Activated naive CD4-positive, alpha-beta T cell (primary cell): ENCODE measurements at places on chromosomes 11 and 22.

- DNase-seq = no peak
Observed at GRCh38 chr22:45597460-45598192, 74.0 kb upstream of the ATXN10 start.

- DNase-seq = no peak
Observed at GRCh38 chr11:22730319-22730718, 63.9 kb downstream of the GAS2 start.

DNA sequence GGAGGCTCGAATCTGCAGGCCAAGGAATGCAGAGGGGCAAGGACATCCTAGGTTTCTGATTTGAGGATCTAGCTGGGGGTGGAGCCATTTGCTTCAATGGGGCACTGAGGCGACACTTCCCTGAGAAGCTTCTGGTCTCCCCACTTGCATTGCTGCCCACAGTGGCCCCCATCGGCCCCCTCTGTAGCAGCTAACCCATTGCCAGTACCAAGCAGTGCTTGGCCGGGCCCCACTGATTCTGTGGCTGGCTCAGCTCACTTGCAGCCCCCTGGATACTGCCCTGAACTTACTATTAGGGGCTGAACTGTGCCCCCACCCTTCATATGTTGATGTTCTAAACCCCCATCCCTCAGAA, 42.9 kb upstream of the SHISAL1 start:
- no peak for DNase-seq

DNA sequence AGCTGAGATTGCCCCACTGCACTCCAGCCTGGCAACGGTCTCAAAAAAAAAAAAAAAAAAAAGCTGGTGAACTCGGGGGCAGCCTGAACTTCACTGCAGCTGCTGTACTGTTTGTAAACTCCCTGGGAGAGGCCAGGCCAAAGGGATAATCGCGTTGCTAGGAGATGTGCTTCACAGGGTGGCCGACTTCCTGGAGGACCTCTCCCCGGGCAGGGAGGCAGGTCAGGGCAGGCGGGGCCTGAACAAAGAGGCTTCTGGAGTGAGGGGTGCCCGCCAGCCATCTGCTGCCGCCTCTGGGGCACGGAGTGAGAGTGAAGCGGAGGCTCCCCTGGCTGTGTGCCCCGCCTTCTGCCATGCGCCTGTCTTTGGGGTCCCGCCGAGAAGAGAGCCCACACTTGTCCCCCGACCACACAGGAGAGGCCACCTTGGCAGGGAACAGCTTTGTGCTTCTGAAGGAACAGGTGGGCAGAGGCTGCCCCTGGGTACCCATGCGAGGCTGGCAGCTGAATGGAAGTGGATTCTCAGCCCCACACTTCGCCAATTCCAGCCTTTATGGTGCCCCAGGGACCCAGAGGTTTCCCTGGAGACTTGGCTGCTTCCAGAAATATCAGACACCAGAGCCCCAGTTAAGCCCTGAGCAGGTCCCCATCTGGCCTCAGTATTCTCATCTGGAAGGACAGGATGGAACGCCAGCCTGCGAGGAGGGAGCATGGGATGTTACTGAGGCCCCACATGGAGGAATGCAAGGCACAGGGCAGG, 29.6 kb downstream of the TMEM184B start:
- DNase-seq = no peak

- no peak for DNase-seq
Observed at GRCh38 chr11:62394825-62395538, 23.9 kb upstream of the SCGB1A1 start.

- DNase-seq = no peak
Observed at GRCh38 chr11:118265954-118266353, 1.9 kb upstream of the MPZL2 start.

GRCh38 chr22:44486538-44486937, 11.5 kb downstream of the RTL6 start:
- DNase-seq = no peak

GRCh38 chr11:79201677-79202347, 239.0 kb downstream of the TENM4 start:
- DNase-seq = no peak

DNA sequence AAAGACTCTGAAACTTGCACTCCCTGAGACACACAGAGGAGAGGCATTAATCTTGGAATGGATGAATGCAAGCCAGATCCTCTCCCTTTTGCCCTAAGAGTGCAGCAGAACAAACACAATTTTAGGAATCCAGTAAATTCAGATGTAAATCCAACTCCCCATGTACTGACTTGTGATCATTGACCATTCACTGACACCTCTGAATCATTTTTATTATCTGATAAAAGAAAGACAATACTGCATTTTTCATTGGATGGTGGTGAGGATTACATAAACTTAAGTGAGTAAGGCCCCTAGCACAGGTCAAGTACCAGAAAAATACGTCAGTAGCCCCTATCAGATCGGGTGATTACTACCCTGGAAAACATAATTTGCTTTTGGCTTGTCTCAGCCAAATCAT, 782.9 kb upstream of the API5 start:
- DNase-seq = no peak

DNA sequence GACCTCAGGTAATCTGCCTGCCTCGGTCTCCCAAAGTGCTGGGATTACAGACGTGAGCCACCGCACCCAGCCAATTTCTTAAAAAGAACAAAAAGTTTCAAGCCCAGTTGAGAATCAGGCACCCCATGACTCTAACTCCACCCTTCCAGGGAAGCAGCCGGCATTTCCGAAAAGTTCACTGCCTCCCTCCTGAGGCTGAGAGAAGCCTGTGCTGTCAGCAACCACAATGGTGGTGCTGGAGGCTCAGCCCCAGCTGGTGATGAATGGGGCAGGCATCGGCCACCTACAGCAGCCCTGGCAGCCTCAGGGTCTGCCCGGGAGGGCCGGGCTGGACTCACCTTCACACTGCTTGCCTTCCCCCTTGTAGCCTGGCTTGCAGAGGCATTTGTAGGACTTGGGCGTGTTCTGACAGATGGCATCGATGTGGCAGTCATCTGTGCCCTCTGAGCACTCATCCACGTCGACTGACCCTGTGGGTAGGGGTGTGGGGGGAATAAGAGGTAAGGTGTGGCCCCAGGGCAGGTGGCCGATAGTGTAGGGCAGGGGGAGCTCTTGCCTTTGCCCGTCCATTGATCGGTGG, 4.3 kb downstream of the SCUBE1 start:
- DNase-seq = no peak

DNA sequence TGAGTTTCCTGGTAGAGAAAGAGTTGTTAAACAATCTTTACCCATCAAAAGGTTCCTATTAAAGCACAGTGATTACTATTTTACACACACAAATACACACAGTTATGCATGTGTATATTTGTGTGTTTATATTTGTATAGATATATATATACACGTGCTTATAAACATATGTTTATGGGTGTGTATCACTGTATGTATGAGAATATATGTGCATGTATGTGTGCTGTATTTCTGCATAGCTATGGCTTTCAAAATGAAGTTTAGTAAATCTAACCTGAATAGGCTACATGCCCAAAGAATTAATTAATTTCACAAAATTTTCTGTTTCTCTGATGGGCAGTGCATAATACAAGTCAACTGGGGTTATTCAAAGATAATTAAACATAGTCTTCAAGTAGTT, 723.1 kb upstream of the KIRREL3 start:
- no peak for DNase-seq

- no peak for DNase-seq
Observed at GRCh38 chr11:45930951-45931570, 8.6 kb downstream of the LARGE2 start.

DNA sequence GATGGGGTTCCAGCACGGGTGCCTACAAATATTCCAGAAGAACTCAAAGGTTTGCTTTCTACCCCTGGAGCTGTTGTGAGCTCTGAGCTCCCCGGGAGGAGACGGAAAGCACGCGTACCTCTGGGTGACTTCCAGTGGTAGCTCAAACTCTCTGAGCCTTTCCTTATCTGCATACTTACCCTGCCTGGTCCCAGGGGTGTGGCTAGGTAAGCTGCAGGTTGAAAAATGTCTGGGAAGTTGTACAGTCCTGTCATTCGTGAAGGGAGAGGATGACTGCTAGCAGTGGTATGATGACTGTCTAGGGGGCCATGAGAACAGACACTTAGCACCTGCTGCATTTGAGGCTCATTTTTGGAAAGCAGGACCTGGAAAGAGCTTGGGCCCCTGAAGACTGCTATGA, 111.5 kb downstream of the DSCAML1 start:
- DNase-seq = no peak

DNA sequence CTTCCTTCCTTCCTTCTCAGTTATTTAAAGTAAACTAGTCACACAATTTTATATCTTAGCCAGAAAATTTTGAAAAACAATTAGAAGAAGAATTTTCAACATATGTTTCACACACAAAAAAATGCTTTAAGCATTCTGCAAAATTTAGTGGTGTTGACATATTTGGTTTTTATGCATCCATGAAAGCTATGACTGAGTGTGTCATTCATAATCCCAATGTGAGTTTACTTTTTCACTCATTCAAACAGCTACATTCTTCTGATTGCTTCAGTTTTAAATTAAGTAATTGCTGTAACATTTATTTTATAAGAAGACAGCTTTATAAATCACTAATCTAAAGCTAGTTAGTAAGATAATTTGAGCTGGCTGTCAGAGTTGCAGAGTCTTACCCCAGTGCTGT, 453.5 kb downstream of the LRRC4C start:
- no peak for DNase-seq

DNA sequence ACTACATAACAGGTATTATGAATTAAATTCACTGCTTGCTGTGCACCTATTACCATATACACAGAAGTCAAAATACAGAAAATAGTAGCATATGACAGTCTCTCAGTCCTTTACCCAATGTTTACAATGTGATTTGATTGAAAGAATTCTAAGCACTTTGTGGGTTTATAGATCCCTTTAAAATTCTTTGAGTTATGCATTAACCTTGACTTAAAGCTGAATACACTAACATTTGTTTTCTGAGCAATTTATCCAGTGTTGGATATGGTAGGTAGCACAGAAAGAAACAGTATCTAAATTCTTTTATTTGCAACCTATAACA, 230.8 kb upstream of the DDI1 start:
- DNase-seq = no peak

DNA sequence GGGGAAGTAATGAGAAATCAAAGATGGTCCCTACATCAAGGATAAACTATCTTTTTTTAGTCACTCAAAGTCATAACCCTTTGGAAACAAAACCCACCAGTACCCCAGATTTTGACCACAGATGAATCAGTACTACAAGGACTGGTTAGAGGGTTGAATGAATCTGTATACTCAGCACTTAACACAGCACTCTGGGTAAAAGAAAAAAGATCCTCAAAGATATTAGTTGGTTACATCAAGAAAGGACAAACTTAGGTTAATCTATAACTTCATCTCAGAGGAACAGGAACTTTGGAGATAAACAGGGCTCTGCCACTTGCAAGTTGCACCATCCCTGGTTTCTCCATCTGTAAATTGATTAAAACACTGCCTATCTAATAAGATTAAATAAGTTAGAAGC, 18.8 kb downstream of the SC5D start:
- DNase-seq = no peak

GRCh38 chr22:31488346-31488883, 1.2 kb downstream of the EIF4ENIF1 start:
- DNase-seq = no peak

DNA sequence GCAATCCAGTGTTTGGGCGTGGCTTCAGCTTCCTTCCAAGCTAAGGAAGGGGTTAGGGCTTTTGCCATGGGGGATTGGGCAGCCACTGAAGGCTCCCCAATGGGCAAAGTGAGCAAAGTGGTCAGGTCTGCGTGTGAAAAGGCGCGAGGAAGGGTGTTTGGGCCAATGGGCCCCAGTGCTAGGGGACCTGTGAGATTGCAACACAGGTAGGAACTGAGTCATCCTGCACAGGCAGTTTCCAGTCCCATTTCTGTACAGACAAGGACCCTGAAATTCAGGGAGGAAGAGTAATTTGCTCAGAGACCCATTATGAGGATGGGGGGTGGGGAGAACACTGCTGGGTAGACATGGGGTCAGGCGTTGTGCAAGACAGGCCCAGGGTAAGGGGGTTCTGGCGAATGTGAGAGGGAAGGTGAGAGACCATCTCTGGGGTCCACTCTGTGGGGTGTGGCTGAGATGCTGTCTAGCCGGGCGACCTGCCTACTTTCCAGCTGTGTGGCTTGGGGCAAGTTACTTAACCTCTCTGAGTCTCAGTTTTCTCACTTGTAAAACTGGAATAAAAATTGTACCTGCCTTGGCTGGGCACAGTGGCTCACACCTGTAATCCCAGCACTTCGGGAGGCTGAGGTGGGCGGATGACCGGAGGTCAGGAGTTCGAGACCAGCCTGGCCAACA, 7.3 kb downstream of the CCDC88B start:
- DNase-seq = no peak

DNA sequence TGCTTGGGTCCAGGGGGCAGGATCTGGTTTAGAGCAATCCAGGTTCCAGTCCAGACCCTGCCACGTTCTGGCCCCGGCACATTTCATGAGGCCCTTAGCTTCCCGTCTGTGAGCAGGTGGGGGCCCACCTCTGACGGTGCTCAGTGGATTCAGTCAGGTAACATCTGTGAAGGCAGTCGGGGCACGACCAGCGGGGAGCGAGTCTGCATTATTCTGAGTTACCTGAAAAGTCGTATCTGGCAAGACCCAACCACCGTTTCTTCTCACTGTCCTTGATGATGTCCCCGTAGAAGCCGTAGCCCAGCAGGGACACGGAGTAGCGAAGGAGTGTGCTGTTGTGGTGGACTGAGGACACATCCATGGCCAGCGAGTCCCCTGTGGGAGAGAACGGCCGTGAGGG, 39.0 kb downstream of the CERK start:
- no peak for DNase-seq

DNA sequence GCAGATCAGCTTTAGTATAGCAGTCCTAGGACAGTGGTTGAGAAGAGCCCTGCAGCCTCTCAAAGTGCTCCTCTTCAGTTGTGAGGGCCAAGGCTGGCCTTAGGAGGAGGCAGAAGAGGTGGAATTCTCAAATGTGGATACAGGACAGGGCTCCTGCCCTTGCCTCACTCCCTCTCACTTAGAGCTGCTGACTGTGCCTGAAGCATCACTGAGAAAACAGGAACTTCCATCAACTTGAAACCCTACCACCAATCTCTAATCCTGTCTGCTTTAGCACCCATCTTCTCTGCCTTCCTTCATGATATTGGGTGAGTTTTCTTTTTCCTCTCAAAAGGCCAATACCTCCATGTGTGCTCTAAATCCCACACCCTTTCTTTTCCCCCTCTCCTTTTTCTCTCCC, 14.4 kb upstream of the UCP3 start:
- no peak for DNase-seq

GRCh38 chr11:88266919-88267318, 70.6 kb downstream of the CTSC start:
- DNase-seq = no peak

GRCh38 chr11:27388001-27388400, 25.0 kb upstream of the CCDC34 start:
- DNase-seq = no peak

- no peak for DNase-seq
Observed at GRCh38 chr22:43094085-43094484, 4.9 kb upstream of the TTLL1 start.

- DNase-seq = no peak
Observed at GRCh38 chr22:30224161-30224857, 22.2 kb downstream of the LIF start.

DNA sequence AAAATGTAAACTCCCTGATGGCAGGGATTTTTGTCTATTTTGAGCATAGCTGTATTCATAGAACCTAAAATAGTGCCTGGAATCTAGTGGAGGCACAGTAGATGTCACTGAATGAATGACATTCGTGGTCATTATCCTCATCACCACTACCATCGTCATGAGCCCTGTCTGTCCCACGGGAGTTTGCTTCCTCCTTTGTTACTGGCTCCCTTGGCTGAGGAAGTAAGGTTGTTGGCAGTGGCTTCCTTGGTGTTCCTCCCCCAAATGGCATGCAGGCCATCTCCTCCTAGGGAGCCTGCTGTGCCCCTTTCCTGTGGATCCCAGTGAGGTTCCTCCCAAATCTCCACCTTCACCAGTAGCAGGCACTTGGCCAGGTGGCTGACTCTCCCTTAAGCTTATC, 183.0 kb downstream of the CEP164 start:
- DNase-seq = no peak
